ENCODE measurements at places on chromosomes 2 and 18.

DNA sequence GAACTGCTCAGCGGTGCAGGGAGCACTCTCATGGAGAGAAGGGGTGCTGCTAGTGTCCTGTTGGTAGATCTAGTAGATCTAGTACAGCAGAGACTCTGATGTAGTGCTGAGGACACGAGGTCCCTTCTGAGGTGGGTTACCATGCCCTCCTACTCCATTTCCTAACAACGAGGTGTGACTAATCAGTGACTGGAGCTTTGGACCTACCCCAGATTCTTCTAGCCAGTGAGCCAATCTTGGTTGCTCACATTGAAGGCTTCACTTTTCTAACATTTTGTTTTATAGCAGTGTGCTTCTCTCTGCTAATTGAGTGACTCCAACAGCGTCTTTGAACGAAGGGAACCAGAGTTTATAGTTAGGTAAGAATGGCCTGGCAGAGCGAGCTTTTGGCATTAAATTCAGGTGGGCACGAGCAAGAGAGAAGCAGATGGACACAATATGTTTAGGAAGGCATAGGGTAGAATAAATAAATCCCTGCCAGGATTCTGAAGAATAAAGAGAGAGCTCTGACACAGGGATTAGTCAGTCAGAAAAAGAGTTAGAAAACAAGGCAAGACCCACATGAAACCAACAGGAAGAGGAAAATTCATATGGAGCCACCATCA is 306.0 kb upstream of the RAB12 start:
- DNase-seq: no peak

- DNase-seq: no peak
These were observed 309.3 kb upstream of the MYT1L start for GRCh38 chr2:2640371-2640770.

DNA sequence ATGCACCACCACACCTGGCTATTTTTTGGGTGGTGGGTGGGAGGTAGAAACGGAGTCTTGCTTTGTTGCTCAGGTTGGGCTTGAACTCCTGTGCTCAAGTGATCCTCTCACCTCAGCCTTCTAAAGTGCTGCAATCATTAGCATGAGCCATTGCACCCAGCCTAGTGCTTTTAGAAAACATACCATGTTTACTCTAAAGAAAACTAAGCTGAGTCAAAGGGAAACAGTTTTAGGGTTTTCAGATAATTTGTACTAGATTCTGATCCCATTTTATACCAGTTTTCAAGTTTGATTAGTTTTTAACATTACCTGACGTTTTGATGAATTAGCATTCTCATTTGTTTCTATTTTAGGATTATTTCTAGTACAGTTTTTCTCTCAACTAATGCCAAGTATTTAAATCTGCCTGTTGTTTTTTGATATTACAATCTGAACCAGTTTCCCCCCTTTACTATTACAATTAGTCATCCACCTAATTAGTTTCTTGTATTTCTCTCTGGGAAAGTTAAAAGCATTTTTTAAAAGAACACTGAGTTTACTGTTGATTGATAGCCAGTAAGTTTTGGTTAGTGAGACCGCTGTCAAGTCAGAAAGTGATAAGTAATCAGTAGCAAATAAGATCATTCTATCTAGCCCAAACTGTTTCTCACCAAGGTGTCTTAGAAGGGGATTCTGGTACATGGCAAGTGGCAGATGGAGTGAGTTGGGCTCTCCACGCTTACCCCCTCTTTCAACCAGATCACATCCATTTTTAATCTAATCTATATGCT is 24.2 kb upstream of the TBR1 start:
- no peak for DNase-seq

- DNase-seq: no peak
These were observed 23.7 kb downstream of the CYP27A1 start for GRCh38 chr2:218805627-218806026.

Data from endothelial cell (in vitro differentiated cells).